ENCODE measurements at places on chromosomes 5 and 9.

- DNase-seq = no peak
Measured at GRCh38 chr9:121216271-121216805, 14.7 kb upstream of the RAB14 start.

DNA sequence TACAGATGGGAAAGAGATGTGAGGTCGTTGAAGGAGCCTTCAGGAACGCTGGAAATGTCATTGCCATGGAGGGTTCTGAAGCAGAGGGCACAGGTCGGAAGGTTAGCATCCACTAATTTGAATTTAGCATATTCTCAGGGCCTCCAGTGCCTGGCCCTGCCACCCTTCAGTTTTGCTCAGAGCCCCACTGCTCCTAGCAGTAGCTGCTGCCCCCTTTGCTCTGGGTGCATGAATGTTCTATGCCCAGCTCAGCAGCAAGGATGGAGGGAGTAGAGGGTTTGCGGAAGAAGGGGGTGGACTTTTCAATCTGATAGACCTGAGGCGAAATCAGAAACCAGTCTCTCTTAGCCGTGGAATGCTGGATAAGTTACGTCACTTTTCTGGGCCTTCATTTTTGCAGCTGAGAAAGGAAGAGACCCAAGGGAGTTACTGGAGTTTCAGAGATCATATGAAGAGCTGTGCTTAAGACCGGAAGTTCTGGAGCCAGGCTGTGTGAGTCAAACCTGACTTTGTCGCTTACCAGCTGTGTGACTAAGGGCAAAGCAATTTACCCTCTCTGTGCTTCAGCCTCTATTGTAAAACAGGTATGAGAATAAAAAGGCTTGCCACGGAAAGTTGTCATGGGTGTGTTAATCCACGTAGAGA is 133.2 kb upstream of the PANK3 start:
- no peak for DNase-seq

- no peak for DNase-seq
Measured at GRCh38 chr9:89359751-89360261, 41.5 kb downstream of the SECISBP2 start.

GRCh38 chr5:1052076-1052475 is 43.5 kb downstream of the NKD2 start:
- no peak for DNase-seq

DNA sequence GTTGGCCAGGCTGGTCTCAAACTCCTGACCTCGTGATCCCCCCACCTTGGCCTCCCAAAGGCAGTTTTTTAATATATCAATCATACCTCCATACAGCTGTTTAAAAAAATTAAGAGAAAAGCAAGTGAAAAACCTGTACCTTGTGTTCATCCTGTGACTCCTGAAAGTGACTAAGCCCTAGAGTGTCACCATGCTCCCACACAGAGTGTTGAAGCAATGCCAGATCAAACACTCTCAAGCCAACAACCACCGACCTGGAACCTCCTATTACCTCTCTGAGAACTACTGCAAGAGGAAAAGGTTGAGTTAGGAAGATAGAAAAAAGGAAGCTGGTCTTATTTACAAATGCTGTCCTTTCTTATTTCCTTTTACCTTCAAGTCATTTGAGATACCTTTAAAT is 123.5 kb downstream of the RASEF start:
- DNase-seq = no peak

GRCh38 chr9:34993502-34994259 is 4.1 kb downstream of the DNAJB5 start:
- no peak for DNase-seq

GRCh38 chr5:177434437-177434836 is 8.0 kb downstream of the GRK6 start:
- DNase-seq = peak; percentile 65

DNA sequence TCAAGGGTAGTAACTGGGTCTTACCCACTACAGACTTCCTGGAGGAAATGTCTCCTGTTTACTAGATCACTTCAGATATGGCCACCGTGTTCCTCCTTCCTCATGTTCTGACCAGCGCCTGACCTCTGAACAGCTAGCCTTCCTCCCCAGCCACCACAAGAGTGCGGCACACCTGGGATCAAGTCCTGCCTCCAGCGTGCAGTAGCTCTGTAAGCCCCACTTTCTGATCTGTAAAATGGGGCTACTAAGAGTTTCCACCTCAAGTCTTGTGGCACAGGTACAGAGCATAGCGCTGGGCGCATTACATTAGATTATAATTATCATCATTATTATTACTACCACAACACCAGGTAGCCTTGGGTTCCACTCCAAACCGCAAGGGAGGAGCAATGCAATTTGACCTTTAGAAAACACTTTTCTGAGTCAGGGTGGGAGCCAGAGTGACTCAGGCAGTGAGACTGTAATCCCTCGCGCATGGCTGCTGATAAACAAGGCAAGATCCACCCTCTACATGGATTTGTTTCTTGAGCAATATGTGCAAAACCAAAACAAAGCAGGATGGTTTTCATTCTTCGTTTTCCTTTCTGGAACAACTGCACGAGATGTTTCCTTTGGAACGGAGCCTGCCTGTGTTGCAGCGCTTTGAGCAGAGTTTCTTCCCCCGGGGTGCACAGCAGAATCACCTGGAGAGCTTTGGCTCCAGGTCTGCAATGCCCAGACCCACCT is 65.0 kb upstream of the ANGPTL2 start:
- DNase-seq = no peak

DNA sequence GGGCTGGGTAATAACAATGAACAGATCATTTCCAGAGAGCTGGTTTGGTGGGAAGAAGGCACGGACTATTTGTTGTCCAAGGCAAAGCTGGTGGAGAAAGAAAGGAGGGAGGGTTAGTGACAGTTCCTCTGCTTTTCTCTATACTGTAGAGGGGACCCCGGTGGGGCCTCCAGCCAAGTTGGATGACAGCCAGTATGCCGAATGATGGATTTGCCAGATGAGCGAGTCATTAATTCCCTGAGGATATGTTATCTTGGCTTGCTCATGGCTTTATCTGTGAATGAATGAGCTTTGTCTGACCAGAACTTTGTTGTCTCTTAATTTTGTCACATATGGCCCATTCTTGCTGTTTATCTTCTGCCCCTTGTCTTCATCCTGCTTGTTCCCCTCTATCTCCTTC is 158.6 kb upstream of the GLRA1 start:
- no peak for DNase-seq

DNA sequence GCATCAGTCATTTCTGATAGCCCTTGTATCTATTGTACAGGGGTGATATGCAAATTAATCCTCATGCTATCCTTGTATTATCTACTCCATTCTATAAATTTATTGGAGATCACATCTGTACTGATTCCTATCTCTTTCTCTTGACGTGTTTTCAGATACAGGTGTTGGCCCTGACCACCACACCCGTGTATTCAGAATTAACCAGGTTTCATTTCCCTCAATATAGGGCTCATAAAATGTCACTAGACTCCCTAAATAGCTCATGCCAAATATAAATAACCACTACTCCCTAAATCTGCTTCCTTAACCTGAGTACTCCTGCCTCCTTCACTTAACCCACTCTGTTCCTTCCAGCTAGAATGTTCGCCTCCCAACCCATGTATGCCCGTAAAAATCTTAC is 522.8 kb upstream of the KLF4 start:
- DNase-seq = no peak

GRCh38 chr5:135843571-135844337 is 9.3 kb downstream of the SLC25A48 start:
- no peak for DNase-seq

DNA sequence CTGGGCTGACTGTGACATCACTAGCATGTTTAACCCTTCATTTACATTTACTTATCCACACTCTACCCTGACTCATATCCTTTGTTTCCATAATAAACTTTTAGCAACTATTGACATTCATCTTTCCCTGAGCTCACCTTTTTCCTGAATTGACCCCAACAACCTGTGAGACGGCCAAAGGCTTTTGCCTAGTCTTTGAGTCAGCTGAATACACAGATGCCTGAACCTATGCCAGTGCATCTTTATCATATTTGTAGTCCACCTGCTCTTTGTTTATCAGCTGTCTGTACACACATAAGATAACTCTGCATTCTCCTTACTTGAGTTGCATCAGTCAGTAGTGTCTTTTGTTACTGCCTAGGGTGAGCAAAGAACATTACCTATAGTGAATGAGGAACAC is 128.5 kb upstream of the HMHB1 start:
- no peak for DNase-seq

GRCh38 chr9:133890583-133890982 is 101.5 kb downstream of the VAV2 start:
- DNase-seq = no peak

All from CD4-positive, alpha-beta T cell treated with Interleukin-6 at 100 ng/mL for 8 hours (primary cell).